ENCODE measurements at places on chromosomes 11 and 22. TPM values are rescaled to one million over a fixed set of nuclear protein-coding genes. Genes with fewer than 3 reads are reported as not detected.

DNA sequence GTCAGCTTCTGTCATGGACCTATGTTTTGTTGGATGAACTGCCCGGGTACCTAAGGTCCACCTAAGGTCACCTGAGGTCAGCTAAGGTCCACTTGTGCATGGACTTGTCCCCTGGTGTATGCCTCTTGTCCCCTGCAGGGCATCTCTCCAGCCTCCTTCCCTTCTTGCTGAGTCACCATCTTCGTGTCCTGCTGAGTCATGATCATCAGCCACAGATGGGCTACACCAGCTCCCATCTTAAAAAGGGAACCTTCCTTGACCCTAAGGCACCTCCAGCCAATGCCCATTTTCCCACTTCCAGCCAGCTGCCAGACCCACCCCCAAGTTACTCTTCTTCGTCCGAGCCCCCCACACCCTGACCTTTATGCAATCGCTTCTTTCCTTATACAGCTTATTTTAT is 544.9 kb downstream of the TBC1D22A start:
- peaks cover 2% of the 10 kb centered on the region for H3K27me3 ChIP-seq
- H3K4me3 ChIP-seq, result no peak overlapping the region
- H3K27ac ChIP-seq, result no peak overlapping the region
- peak; percentile 38 for DNase-seq
- no peaks in the 10 kb centered on the region for H3K4me1 ChIP-seq
- H3K36me3 ChIP-seq, result no peaks in the 10 kb centered on the region

GRCh38 chr11:102530558-102530957 is at the start of gene MMP7:
MMP7 (minus strand) TSS chr11:102530747; CDS start chr11:102530700, 47 bp downstream.
- H3K4me1 ChIP-seq, result no peaks in the 10 kb centered on the region
- H3K36me3 ChIP-seq, result no peaks in the 10 kb centered on the region
- no peak within 1 kb of the TSS for H3K27ac ChIP-seq
- no peak for DNase-seq

OR5P2 gene
- not detected for total RNA-seq

PTPRCAP gene
- total RNA-seq, result 390 TPM

TRPC6 gene
- not detected for total RNA-seq

DNA sequence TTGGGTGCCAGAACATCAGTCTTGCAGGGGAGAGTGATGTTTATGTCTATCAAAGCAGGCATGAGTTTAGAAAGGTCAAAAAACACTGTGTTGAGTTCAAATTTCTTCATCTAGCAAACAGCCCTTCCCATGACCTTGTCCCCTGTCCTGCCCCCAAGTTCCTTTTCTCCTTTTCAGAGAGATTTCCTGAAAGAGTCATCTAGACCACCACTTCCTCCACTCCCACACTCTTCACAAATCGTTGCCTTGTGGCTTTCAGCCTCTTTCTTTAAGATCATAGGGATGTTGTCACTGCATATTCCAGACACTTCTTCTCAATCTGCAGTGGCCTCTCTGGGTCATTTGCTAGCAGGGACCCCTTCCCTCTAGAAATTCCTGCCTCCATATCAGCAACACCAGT is 290.5 kb downstream of the TENM4 start:
- H3K27ac ChIP-seq, result no peak overlapping the region
- no peaks in the 10 kb centered on the region for H3K27me3 ChIP-seq
- H3K36me3 ChIP-seq, result no peaks in the 10 kb centered on the region
- no peak for DNase-seq
- H3K4me1 ChIP-seq, result no peaks in the 10 kb centered on the region
- no peak overlapping the region for H3K4me3 ChIP-seq

DNA sequence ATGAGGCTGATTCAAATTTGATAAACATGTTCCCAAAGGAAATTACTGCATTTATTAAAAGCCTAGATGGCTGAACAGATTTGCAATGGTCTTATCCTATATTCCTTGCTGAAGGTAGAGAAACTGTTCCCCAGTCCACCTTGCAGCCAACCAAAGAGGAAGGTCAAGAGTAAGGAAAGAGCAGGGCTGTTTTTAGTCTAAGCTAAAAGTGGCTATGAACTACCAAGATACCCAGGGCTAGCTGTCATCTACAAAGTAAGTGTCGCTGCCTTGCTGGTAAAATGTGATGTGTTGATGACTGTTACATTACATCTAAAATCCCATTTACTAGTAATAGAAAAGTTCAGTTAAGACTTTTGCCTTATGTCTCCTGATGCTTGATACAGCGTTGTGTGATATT is 290.1 kb upstream of the MPPED2 start:
- DNase-seq, result no peak
- H3K27me3 ChIP-seq, result no peaks in the 10 kb centered on the region
- no peaks in the 10 kb centered on the region for H3K4me1 ChIP-seq

DNA sequence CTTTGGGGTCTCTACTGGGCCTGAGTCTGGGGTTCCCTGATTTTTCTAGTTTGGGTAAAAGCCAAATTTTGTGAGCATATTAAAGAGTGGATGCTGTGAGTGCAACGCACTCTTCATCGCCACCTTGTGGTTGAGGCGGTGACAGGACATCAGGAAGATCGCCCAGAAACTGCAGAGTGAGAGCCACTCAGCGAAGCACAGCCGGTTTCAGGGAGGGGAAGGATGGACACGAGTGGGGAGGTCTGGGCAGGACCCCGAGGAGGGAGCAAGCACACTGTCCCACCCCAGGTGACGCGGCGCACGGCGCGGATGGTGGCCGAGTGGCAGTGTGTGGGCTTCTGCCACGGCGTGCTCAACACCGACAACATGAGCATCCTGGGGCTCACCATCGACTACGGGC is 9.1 kb downstream of the SELENOO start:
- DNase-seq, result peak; percentile 81
- H3K4me3 ChIP-seq, result no peak overlapping the region
- H3K36me3 ChIP-seq, result peaks cover 22% of the 10 kb centered on the region

- H3K27ac ChIP-seq, result no peak overlapping the region
- no peak for DNase-seq
- H3K36me3 ChIP-seq, result peaks cover 2% of the 10 kb centered on the region
- peaks cover 38% of the 10 kb centered on the region for H3K27me3 ChIP-seq
- no peak overlapping the region for H3K4me3 ChIP-seq
Measured at GRCh38 chr11:10954184-10954583, 96.3 kb upstream of the ZBED5 start.

DNA sequence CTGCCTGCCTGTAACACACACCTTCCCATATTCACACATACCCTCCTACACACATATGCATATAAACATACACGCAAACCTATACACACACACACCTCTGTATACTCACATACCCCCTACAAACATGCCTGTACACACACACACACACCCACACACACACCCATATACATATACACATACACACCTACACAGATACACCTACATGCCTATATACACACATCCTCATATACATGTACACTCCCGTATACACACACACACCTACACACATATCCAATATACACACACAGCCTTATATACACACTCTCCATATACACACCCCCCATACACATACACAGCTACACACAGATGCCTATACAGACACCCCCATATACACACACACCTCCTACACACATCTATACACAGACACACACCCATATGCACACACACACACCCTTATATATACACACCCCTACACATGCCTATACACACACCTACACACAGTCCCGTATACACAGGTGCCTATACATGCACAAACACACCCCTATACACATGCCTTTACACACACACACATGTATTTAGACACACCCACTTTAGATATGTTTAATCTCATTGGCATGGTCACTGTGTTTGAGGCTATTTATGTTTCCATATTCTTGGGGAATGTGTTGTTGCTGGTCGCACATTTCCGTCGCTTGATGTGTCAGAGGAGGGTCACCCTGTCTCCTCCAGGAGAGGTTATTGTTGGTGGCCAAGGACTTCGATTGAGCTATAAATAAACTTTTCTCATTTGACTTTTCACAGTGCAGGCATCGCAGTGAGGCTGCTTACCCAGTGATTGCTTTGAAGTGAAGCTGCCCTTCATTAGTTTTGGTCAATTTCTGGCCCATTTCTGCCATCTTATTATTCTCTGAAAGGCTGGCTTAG is 243.3 kb downstream of the TBC1D22A start:
- H3K4me3 ChIP-seq, result no peak overlapping the region
- no peak for DNase-seq
- no peak overlapping the region for H3K27ac ChIP-seq
- H3K27me3 ChIP-seq, result no peaks in the 10 kb centered on the region
- H3K4me1 ChIP-seq, result peaks cover 3% of the 10 kb centered on the region
- no peaks in the 10 kb centered on the region for H3K36me3 ChIP-seq

GRCh38 chr11:2796091-2796490 is 89.5 kb downstream of the CDKN1C start:
- peaks cover 2% of the 10 kb centered on the region for H3K27me3 ChIP-seq
- H3K36me3 ChIP-seq, result no peaks in the 10 kb centered on the region
- DNase-seq, result peak; percentile 34
- H3K4me1 ChIP-seq, result no peaks in the 10 kb centered on the region

MMP7 gene
- total RNA-seq, result not detected

GGTLC3 gene
- not detected for total RNA-seq

EFEMP2 gene
- total RNA-seq, result 7.1 TPM

All from activated CD8-positive, alpha-beta memory T cell treated with anti-CD3 and anti-CD28 coated beads, Interleukin-2, amount 10 ng/mL, durations not matched to agents 7 days and 5 days (primary cell).